Esophagus muscularis mucosa (tissue), 4 donors: ENCODE measurements at places on chromosomes 11 and 22. TPM values are rescaled to one million over a fixed set of nuclear protein-coding genes. Genes with fewer than 3 reads are reported as not detected.

GRCh38 chr11:120605469-120605868 is 93.9 kb downstream of the GRIK4 start:
- DNase-seq: no peak
- peaks cover 4% of the 10 kb centered on the region for H3K27me3 ChIP-seq
- H3K36me3 ChIP-seq: no peaks in the 10 kb centered on the region
- H3K27ac ChIP-seq: no peak overlapping the region
- peaks cover 9% of the 10 kb centered on the region for H3K4me1 ChIP-seq

The TEF gene
- 33.2 TPM for total RNA-seq

DNA sequence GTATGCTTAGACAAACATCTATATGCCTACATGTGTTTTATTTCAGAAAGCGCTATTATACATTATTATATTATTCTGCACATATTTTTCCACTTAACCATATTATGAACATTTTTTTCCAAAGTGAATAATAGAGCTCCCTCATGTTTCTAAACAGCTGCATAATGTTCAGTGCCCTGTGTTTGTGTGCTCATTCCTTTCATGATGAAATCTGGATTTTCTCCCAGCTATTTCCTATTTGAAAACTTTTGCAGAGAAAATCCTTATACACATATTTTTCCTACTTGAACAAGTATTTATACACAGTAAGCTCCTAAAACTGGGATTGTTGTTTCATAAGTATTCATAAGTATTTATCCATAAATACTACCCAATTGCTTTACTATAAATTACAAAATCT is 18.1 kb upstream of the RFPL2 start:
- H3K4me1 ChIP-seq: no peaks in the 10 kb centered on the region
- H3K27ac ChIP-seq: no peak overlapping the region
- H3K27me3 ChIP-seq: no peaks in the 10 kb centered on the region
- no peaks in the 10 kb centered on the region for H3K36me3 ChIP-seq
- no peak overlapping the region for H3K4me3 ChIP-seq

The CFAP68 gene
- 8.7 TPM for total RNA-seq

GRCh38 chr11:10309163-10310093 is 4.6 kb downstream of the ADM start:
- H3K27ac ChIP-seq: peak overlapping the region; percentile 95
- H3K36me3 ChIP-seq: no peaks in the 10 kb centered on the region
- H3K4me3 ChIP-seq: no peak overlapping the region
- no peaks in the 10 kb centered on the region for H3K27me3 ChIP-seq
- peak; percentile 92 for DNase-seq
- peaks cover 64% of the 10 kb centered on the region for H3K4me1 ChIP-seq

The MGAT3 gene
- total RNA-seq: 7.1 TPM
